ENCODE measurements at places on chromosomes 3 and 15.

DNA sequence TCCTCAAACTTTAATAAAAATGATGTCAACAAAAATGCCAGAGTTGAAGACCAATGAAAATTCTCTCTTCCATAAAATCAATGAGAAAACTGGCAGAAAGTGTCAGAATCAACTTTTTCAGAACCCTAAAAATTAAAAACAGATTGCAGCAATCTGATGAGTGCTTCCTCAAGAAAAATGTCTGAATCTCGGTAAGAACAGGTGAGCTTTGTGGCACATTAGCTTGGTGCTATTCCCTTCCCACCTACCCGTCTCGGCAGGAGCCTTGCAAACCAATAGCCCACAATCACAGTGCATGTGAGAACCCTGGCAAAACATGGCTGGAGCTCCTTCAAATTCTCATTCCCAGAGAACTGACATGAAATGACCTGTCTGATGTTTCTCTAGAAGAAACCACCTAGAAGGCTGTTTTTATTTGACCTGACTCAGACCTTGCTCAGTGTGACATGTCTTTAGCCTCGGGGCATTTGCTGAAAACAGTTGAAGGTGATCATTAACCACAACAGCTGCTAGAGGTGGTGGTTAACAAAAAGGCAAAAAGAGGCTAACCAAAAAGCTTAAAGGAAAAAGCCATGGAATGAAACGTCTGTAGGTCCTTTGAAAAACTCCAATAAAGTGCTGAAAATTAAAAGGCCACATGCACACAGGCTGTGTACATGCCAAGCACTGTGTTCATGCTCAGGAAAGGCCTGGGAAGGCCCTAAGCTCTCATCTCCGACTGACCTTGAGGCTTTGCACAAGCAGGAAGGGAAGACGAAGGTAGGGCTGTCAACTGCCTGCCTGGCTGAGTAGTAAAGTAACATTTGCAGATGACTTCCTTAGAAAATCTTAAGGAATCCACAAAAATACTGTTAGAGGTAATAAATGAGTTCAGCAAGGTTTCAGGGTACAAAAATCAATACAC is 253.0 kb upstream of the NSMCE3 start:
- DNase-seq, result no peak

DNA sequence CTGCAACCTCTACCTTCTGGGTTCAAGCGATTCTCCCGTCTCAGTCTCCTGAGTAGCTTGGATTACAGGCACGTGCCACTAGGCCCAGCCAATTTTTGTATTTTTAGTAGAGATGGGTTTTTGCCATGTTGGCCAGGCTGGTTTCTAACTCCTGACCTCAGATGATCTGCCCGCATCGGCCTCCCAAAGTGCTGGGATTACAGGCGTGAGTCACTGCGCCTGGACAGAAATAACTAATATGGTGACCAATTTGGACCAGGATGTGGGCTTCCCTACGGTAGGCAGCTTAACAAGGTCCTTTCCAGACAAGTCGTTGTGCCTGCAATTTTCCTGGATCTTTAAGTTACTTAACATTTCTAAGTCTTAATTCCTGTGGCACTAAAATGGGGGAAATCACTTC is 14.8 kb downstream of the WDR53 start:
- no peak for DNase-seq

GRCh38 chr15:89672221-89673164 is 6.7 kb downstream of the PLIN1 start:
- no peak for DNase-seq

DNA sequence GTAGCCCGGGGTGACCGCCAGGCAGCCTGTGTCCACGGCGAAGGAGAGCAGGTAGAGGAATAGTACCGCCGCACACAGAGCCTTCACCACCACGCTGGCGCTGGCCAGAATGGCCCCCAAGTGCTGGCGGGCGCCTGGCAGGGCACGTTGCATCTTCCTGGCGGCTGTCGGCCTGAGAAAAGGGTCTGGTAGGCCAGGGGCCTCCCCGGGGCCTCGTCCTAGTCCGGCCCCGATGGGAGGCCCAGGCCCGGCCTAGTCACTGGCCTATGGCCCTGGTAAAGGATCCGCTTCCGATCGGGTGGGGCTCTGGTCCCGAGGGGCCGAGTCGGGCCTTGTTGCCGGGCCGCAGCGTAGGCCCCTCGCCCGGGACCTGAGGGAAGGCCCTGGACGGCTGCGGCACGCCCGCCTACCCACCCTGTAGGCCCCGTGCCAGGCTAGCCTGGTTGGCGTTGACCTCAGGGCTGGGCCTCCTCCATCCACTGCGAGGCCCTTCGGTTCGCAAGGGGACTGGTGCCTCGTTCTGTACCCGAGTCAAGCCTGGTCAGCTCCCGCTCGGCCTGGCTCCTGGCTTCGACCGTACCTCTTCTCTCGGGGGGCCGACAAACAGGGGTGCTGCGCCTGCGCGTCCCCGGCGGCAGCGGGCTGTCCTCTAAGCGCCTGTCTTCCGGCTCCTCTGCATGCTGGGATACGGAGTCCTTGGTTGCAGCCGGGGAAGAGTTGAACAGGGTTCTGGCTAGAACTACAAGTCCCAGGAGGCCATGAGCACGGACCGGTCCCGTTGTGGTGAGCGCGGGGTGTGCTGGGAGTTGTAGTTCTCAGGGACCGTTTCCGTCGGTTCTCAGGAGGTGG is at the start of gene TMEM115:
Gene TMEM115 (minus strand): TSS at position 611 of the 849 bp plus-strand sequence. CDS start 458 bp downstream, at position 153.
- peak; percentile 100 for DNase-seq

GRCh38 chr15:77615472-77615871 is 17.2 kb downstream of the LINGO1 start:
- DNase-seq, result no peak

- no peak for DNase-seq
Observed at GRCh38 chr3:138034918-138035317, 25.0 kb downstream of the CLDN18 start.

DNA sequence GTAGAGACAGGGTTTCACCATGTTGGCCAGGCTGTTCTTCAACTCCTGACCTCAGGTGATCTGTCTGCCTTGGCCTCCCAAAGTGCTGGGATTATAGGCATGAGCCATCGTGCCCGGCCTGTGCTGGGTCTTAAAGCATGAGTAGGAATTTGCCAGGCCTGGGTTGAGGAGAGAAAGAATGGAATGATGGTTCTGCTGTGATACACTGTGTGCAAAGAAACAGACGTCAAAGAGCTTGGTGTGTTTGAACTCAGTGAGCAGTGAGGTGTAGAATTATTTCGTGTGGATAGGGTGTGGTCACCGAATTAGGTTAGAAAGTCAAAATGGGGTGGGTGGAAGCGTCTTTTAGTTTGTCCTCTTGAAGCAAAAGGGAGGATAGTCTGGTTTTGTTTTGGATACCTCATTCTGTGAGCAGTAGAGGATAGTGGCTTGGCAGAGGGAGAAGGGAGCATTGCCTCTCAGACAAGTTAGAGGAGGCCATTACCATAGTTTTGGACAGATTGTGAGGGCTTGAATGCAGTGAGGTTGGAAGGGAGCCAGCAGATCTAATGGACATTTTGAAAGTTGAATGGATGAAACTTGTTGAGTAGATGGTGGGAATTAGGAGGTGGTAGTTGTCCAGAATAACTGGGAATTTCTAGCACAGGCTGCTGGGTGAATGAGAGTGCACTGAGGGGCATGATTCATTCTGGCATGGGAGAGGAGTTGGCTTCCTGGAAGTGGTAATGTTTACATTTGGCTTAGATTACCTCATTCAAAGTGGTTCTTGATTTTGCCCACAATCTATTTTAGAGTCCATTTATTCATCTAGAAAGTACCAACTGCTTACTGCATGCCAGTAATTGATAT is 27.2 kb downstream of the AKAP13 start:
- DNase-seq, result no peak

GRCh38 chr3:158768361-158768787 is 33.5 kb upstream of the MFSD1 start:
- no peak for DNase-seq

DNA sequence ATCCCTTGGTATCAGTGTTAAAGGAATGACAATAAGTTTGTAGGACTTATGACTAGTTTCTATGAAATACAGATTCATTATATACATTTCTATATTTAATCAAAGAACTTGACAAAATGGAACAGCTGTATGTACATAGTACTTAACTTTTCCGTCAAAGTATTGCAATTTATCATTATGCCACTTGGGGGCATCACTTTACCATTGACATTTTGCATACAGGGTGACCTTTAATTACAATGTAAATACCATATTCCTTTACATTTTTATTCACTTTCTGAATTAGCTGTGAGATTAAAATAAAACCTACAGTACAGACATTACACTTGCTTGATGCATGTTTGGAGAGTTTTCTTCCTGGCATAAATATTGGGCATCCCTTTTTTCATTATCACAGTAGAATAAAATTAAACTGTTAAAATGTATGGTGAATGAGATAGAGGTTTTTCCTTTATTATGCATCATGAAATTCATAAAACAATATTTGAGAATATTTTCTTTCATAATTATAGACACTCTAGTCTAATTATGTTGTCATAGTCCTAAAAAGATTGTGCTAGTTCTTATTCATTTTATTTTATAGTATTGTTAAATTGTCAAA is 6.9 kb downstream of the NEK11 start:
- DNase-seq, result peak; percentile 25

- no peak for DNase-seq
Observed at GRCh38 chr3:56825567-56826438, 24.1 kb upstream of the ARHGEF3 start.

DNA sequence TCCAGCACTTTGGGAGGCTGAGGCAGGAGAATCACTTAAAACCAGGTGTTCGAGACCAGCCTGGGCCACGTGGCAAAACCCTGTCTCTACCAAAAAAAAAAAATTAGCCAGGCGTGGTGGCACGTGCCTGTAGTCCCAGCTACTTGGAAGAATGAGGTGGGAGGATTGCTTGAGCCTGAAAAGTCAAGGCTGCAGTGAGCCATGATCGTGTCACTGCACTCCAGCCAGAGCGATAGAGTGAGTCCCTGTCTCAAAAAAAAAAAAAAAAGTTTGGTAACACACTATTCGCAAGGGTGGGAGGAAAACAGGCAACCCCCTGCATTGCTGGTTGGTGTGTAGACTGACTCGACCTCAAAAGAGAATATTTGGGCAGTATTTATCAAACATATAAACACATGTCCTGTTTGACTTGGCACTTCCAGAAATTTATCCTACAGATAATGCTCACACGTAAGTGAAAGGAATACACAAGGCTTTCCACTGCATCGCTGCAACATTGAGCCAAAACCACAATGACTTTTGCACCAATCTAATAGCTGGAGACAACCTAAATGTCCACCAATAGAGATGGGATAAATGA is 3.1 kb upstream of the ANPEP start:
- no peak for DNase-seq
